Mesothelial cell of epicardium (in vitro differentiated cells): ENCODE measurements at places on chromosomes 16 and 17. TPM values are rescaled to one million over a fixed set of nuclear protein-coding genes. Genes with fewer than 3 reads are reported as not detected.

GRCh38 chr17:57517273-57517631 lies 227.8 kb downstream of the CCDC182 start:
- no peak for DNase-seq

DNA sequence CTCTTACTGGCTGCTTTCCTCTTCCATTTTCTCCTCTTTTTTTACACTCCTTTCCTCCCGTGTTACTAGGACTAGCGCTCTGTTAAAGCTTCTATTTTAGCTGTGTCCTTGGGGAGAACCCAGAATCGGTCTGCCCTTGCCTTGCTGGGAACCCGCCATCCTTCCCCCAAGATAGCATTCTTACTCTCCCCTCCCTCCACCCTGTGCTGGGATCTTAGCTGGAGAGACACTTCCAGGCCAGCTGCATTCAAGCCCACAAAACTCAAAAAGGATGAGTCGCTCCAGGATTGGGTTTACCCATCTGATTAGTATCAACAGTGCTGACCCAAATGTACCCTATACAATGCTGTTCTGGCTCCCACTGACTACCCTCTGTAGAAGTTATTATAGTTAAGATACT lies 200.5 kb upstream of the ASIC2 start:
- no peak for DNase-seq

- no peak for DNase-seq
Measured at GRCh38 chr16:14452066-14452465, 178.0 kb downstream of the PARN start.

ATP2C2 gene
- total RNA-seq, result 43.5 to 52.5 TPM (median 47.7 TPM) in 3 replicates
